ENCODE measurements at places on chromosomes 1 and 21. TPM values are rescaled to one million over a fixed set of nuclear protein-coding genes. Genes with fewer than 3 reads are reported as not detected.

DNA sequence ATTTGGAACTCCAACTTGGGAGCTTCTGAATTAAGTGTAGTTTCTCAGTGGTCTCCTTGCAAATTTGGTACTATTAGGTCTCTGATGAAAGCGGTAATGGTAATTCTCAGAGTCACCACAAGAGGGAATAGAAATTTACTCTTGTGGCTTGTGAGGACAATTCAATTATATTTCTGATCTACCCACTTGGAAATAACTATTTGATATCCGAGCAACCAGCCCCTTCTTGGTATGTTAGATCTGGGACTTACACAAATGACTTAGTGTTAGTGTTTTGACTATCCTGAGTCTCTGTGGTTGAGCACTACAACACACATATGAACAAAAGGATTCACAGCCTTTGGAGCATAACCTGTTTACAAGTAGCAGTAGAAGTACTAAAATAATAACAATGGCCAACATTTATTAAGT, 68.1 kb downstream of the RPS6KA1 start:
- no peak overlapping the region for H3K4me3 ChIP-seq
- DNase-seq: peak; percentile 53
- no peaks in the 10 kb centered on the region for H3K27me3 ChIP-seq
- no peaks in the 10 kb centered on the region for H3K36me3 ChIP-seq
- no peak overlapping the region for H3K27ac ChIP-seq
- H3K4me1 ChIP-seq: no peaks in the 10 kb centered on the region

Gene NFIA
- polyA plus RNA-seq: 14.7 TPM

- H3K4me3 ChIP-seq: no peak overlapping the region
- no peak for DNase-seq
- no peaks in the 10 kb centered on the region for H3K27me3 ChIP-seq
- H3K27ac ChIP-seq: no peak overlapping the region
- H3K36me3 ChIP-seq: no peaks in the 10 kb centered on the region
Measured at GRCh38 chr1:186188736-186189135, 186.3 kb downstream of the TPR start.

- no peaks in the 10 kb centered on the region for H3K4me1 ChIP-seq
- no peak overlapping the region for H3K4me3 ChIP-seq
- no peak overlapping the region for H3K27ac ChIP-seq
- no peak for DNase-seq
- H3K36me3 ChIP-seq: no peaks in the 10 kb centered on the region
Measured at GRCh38 chr1:219460896-219461815, 151.7 kb downstream of the ZC3H11B start.

Gene CHI3L2
- 0.46 TPM for polyA plus RNA-seq

DNA sequence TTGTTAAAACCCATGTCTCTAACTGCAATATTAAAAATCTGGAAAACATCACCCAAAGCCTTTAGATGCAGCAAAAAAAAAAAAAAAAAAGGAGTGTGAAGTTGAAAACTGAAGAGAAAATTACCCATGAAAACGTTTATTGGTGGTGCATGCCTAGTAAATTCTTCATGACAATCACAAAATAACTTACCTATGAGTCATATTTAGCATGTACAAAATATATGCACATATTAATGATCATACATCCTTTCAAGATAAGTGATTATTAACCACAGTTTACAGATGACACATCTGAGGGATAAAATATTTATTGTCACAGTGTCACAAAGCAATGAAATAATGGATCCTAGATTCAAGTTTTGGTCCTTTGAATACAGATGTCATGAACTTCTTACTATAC, 505.2 kb upstream of the NR5A2 start:
- no peaks in the 10 kb centered on the region for H3K4me1 ChIP-seq
- H3K4me3 ChIP-seq: no peak overlapping the region
- H3K27ac ChIP-seq: no peak overlapping the region
- DNase-seq: no peak
- no peaks in the 10 kb centered on the region for H3K27me3 ChIP-seq
- no peaks in the 10 kb centered on the region for H3K36me3 ChIP-seq

DNA sequence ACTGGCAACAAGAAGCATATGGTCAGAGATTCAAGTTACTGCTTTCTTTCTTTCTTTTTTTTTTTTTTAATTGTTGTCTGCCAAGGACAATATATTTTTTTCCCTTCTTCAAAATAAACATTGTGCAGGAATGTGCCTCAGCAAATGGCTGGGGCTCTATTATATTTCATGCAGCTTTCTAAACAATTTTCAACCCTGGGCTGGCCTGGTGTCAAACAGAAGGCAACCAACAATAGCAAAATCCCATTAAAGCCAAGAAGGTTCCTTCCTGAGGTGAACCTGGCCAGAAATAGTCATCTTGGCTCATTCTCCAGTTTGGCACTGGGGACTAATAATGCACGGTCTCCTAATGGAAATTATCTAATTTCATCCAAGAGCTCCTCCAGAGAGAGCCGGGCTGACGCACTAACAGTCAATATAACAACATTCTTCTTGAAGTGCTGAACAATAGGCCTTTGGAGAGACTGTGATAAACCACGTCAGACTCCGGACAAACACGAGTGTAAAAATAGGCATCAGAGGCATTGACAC, 35.7 kb upstream of the HLX start:
- H3K27me3 ChIP-seq: no peaks in the 10 kb centered on the region
- no peaks in the 10 kb centered on the region for H3K36me3 ChIP-seq
- no peak overlapping the region for H3K4me3 ChIP-seq

- DNase-seq: no peak
- peaks cover 2% of the 10 kb centered on the region for H3K27me3 ChIP-seq
- H3K4me3 ChIP-seq: no peak overlapping the region
- H3K4me1 ChIP-seq: peaks cover 47% of the 10 kb centered on the region
Measured at GRCh38 chr21:42616941-42617340, 36.5 kb upstream of the PDE9A start.

- no peak overlapping the region for H3K4me3 ChIP-seq
- no peaks in the 10 kb centered on the region for H3K27me3 ChIP-seq
- H3K36me3 ChIP-seq: no peaks in the 10 kb centered on the region
- H3K4me1 ChIP-seq: 0 out of 2 replicates have a peak, but pooled peaks cover 6% of the 10 kb centered on the region
- no peak for DNase-seq
- H3K27ac ChIP-seq: no peak overlapping the region
Measured at GRCh38 chr1:215860833-215861232, 293.7 kb downstream of the KCTD3 start.

All from HepG2 (cell line).